CD4-positive, alpha-beta T cell treated with Interleukin-10 for 1 hour (primary cell): ENCODE measurements at places on chromosomes 4 and X.

DNA sequence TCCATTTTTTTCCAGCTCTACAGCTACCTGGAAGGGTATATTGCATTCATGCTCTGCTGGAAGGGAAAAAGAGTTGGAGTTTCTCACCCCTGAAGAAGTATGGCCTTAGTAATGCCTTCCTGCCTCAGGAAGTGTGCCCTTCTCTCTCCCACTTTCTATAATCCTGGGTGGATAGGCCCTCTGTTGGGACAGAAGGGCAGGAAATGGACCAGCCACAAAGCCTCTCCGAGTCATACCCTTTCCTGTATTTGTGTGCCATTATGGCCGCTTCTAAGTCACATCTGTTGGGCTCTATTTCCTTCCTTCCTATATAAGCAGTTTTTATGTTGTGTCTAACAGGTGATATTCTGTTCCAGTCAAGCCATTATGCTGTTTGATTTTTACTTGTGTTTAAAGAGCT is 74.8 kb upstream of the SMARCA5 start:
- no peak for DNase-seq

GRCh38 chr4:83921124-83921523 is 385.2 kb downstream of the GPAT3 start:
- no peak for DNase-seq

DNA sequence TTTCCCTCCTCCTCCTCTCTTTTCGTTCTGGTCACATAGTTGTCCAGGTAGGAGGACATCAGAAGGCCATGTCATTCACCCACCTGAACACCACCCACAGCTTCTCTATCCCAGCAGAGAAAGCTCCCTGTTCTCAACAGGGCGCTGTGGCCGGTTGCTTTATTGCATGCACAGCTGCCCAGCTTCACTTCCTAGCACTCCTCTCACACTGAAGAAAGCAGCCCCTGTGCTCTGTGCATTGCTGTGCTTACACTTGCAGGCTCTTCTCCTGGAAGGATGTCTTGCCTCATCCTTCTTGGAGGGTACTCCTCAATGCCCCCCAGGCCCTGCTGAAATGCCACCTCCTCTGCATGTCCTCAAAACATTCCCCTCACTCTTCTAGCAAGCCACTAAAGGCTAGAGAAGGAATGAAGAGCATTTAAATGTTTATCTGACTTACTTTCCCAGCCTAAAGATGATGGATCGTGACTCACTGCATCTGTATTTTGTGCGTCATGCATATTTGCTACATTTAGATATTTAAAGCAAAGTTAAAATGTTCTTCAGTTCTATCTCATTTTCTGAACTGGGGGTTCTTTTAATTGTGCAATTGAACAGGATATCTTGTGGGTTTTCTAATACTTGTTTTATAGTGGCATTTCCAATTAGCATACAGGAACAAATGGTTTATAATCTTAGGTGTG is 186.4 kb upstream of the PUDP start:
- no peak for DNase-seq

DNA sequence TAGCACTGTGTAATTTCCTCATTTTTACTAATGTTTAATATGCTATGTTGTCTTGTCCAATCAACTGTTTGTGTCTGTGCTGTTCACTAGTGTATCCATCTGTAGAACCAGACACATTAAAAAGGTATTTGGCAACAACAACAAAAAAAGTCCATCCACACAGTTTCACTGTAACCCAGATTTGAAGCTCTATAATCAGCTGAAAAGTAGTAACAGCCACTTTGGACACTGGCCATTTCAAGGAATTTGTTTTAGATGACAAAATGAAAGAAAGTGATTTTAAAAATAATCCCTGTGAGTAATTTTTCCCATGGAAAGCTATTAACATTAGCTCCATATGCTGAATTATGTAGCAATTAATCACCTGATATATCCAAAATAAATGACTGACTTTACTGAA is 2.2 kb upstream of the FBXL5 start:
- no peak for DNase-seq

- DNase-seq: no peak
Observed at GRCh38 chr4:81180916-81181315, 34.1 kb downstream of the PRKG2 start.
